ENCODE measurements at places on chromosomes 3 and 15. TPM values are rescaled to one million over a fixed set of nuclear protein-coding genes. Genes with fewer than 3 reads are reported as not detected.

PP2D1 gene
- not detected for total RNA-seq

DNA sequence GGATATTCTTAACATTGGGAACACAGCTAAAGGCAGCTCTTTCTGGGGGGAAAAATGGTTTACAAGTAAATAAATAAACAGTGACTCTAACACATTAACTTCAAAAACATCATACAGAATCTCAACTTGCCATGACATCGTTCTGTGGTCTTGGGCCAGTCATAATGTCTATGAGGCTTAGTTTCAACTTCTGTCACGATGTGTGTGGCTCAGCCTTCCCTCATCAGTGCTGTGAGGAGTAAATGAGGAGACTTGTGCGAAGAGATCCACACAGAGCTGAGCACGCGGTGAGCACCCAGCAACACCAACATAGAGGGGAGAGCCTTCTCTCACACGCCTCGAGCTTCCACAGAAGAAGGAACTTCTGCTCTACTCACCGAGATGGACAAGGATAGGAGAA lies 49.0 kb downstream of the DZIP1L start:
- no peak for DNase-seq

DNA sequence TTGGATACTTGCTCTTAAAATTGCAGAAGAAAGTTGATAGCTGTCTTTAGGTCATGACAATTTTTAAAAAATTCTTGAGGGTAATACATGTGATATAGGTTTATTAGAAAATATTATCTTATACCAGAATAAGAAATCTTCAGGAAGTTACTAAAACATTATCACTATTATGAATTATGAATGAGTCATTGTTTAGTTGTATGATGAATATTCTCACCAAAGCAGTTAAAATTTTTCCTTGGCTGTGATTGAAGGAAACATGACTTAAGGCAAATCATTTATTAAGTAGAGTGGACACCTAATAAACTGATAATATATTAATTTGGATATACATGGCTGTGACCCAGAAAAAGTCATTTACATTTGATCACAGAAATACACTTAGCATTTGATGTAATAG lies 30.1 kb downstream of the APPL1 start:
- no peak for DNase-seq

- no peak for DNase-seq
These were observed 34.4 kb upstream of the MYZAP start for GRCh38 chr15:57557267-57557666.

MITF gene
- total RNA-seq, result 66.0 TPM

TNFSF10 gene
- 44.7 TPM for total RNA-seq

- DNase-seq, result no peak
These were observed 21.8 kb downstream of the EMC7 start for GRCh38 chr15:34079904-34080303.

ANKRD34C gene
- not detected for total RNA-seq

DNA sequence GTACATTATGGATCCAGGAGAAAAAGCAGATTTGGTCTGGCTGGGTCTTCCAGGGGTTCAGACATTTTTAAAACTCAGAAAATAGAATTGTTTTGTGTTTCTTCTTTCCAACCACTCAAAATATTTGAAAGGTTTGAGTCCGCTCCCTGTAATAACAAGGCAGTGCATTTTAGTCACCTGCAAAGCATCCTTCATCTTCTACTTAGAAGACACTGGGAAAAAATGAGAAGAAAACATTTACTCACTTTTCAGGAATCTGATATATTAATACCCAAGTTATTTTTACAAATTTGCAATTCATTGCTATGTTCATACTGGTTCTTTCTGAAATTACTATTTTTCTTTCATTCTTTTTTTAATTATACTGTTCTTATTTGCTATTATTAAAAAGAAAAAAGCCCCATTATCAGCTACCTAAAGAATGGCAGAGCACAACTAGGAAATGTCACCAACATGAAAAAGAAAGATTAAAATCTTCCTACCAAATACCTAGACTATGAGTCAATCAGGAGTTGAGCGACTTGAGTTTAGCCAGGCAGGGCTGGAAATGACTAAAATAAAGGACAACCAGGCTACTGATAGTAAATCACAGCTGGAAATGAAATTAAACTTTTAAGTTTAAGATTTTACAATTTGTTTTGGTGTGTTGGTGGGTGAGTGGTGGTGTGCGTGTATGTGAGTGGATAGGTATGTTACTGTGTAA lies 280.3 kb upstream of the THBS1 start:
- DNase-seq, result no peak

- DNase-seq, result no peak
These were observed 52.9 kb upstream of the BCL6 start for GRCh38 chr3:187798126-187798525.

DNA sequence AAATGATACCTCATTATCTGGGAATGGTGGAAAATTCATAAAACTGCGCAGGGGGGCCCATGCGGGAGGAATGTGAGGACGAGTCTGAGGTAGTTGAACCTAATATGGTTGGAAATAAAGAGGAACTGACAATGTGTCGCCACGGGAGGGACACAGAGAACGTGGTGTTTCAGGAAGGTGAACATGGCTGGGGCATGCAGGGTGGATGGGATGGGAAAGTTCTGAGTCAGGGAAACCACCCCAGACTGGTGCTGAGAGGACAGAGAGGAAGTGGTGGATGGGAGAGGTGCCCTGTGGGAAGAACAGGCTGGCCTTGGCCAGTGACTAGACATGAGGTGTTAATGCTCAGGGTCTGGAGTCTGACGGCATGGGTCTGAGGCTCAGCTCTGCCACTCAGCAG lies 137.1 kb upstream of the WNT5A start:
- no peak for DNase-seq

LRRIQ4 gene
- total RNA-seq, result not detected

DUOXA2 gene
- not detected for total RNA-seq

LMAN1L gene
- not detected for total RNA-seq

DNA sequence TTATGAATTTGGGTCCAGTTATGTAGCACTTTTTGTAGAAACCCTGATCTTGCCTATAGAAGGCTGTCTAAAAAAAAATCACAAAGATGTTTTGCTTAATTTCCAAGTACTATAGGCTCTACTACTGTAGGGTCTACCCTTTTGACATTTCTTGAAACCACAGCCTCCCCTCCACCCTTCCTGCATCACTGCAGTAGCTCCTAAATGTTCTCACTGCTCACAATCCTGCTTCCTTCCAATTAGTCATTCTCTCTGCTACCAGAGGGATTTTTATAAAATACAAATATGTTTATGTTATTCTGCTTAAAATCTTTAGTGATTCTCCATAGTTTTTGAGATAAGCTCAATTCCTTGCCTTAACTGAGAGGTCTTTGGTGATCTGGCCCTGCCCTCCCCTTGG lies 114.0 kb downstream of the CYP19A1 start:
- no peak for DNase-seq

GRCh38 chr3:2452249-2452648 lies 353.6 kb downstream of the CNTN4 start:
- DNase-seq, result no peak

- DNase-seq, result no peak
These were observed 112.2 kb downstream of the FEZF2 start for GRCh38 chr3:62261121-62261520.

DNA sequence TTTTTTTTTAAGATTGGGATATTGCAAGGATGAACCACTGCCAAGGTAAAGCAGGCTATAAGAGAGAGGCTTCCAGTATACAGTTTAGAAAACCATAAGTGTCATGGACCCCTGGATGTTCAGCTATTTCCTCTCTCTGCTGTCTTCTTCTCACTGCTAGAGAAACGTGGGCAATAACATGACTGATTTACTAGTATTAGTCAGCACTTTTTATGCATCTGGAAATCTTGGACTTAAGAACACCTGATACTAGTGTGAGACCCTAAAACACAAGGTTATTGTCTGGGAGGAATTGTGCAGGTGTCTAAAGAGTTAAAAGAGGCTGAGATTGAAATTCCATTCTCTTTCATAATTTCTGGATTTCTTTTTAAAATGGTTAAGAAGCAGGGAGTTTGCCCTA lies 460.6 kb upstream of the MCTP2 start:
- DNase-seq, result no peak

GRCh38 chr3:12193485-12194165 lies 34.9 kb upstream of the TIMP4 start:
- peak; percentile 45 for DNase-seq

DNA sequence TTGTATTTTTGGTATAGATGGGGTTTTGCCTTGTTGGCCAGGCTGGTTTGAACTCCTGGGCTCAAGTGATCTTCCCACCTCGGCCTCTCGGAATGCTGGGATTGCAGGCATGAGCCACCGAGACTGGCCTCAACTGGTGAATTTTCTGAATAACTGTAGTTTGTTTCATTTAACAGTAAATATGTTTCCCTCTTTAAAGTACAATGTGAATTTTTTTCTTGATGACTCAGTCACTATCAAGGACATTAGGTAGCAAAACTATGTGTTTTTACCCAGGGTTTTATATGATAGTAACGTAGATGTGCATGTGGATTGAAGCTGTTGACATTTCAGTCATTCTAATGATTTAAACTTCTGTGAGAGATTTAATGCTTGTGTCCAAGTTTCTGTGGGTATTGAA lies 40.2 kb upstream of the MAPKBP1 start:
- no peak for DNase-seq

GRCh38 chr3:134650431-134651346 lies at the start of gene KY:
KY (minus strand) TSS chr3:134651022; CDS start chr3:134650960, 62 bp downstream.
- DNase-seq, result peak; percentile 51

GRCh38 chr3:124850212-124850611 lies 37.0 kb downstream of the ITGB5 start:
- DNase-seq, result no peak

CALML4 gene
- 7.4 TPM for total RNA-seq

NDUFB5 gene
- total RNA-seq, result 107 TPM

RFT1 gene
- total RNA-seq, result 13.5 TPM

DNA sequence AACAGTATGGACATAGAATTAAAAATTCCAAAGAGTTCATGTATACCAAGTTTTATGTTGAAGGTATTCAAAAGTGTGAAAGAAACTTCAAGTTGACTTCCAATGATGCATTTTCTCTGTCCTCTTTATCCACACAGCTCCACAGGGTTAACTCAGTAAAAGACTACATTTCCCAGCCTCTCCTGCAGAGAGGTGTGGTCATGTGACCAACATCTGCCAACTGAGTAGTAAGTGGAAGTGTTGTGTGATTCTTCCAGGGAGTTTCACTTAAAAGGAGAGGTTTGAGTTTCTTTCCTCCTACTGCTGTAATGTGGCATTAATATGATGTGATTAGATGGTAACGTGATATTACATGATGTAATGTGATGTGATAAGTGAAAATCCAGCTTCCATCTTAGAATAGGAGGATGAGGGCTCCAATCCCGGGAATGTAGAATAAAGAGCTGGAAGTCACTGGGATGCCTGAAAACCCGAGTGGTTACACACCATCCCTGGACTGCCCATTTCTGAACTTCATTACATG lies 280.6 kb downstream of the ARRDC4 start:
- DNase-seq, result no peak

DNA sequence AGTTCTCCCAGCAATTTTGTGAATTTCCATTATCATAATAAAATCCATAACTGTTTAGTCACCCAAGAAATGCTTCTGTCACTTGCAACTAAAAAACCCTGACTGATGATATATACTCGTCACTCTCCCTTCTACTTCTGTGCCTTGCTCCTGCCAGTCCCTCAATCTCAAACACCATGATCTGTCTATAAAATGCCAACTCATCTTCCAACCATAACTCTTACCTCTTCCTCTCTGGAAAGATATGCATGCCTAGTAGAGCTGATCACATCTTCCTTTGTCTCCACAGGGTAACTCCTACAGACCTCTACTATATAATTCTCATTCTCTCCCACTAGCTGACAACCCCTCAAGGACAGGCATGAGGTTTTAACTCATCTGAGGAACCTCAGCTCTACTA lies 5.2 kb upstream of the VEPH1 start:
- DNase-seq, result no peak

AADAC gene
- total RNA-seq, result 0.35 TPM

DNA sequence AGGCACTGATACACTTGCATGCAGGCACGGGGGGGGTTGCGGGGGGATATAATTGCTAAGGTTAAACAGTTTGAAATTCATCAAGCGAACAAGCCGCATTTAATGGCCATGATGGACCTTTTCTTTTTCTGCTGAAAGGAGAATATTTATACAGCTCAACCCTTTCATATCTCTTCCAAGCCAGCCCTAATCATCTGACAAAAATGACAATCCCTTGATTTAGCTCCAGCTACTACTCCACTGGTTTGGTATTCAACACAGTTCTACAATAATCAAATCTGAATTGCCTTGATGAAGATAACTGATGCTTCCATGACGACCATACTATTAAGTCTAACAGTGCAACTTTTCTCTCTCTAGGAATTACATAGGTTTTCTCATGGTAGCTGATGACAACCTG lies 374.9 kb downstream of the PLCL2 start:
- DNase-seq, result no peak

- DNase-seq, result peak; percentile 40
These were observed 959 bp downstream of the SFMBT1 start for GRCh38 chr3:53044711-53045517.

DNA sequence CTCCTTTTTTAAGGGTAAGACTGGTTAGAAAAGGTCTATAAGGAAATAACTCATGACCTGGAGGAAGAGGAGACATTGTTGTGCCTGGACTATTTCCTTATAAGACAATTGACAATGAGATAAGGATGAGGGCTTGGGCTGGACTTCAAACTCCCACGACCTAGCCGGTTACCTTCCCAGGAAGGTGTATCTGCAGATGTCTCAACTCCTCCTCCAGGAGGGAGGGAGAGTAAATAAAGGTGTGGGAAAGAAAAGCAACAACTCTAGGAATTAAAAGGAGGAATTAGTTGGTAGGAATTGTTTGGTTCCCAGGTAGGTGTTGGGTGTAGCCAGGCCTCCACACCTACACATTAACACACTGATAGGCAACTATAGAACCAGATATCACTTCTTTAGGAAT lies 97.8 kb upstream of the TBL1XR1 start:
- no peak for DNase-seq

DNA sequence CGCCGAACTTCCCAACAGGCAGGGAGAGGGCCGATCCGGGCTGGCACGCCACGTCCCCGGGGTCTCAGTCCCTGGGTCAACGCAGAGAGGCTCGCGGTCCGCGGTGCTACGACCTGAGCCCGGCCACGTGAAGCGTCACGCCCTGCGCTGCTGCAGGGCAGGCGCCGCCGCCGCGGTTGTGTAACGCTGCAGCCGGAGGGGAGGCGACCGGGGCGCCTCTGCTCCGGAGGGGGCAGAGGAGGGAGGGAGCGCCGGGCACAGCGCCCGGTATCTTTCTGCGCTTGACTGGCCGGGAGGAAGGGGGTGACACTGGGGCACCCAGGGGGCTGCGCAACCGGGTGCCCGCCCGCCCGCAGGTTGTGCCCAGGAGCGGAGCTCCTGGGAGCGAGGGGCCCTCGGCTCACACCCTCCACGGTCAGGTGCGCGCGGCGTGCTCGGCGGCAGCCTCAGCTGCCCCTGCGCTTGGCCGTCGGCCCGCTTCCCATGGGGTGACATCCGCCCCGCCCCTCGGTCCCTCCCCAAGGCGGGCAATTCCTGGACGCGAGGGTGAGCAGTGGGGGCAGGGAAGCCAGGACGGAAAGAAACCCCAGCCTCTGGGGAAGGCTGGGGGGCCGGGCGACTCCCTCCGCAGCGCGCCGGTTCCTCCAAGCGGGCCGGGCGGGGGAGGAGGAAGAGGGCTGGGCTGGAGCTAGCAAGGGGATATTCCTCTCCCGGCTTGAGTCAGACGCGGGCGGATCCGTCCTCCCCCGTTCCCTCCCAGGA lies 852 bp upstream of the BHLHE40 start:
- DNase-seq, result peak; percentile 98

GRCh38 chr3:134641671-134642300 lies 9.0 kb downstream of the KY start:
- DNase-seq, result no peak
